ENCODE measurements at places on chromosomes 7 and 10. TPM values are rescaled to one million over a fixed set of nuclear protein-coding genes. Genes with fewer than 3 reads are reported as not detected.

H2BK1 gene
- total RNA-seq, result not detected

TRIM4 gene
- total RNA-seq, result 24.7 TPM

MRPL32 gene
- 56.7 TPM for total RNA-seq

SYNPO2L gene
- total RNA-seq, result under 0.01 TPM

UNC5B gene
- 22.4 TPM for total RNA-seq

HHEX gene
- 4.6 TPM for total RNA-seq

ACTL6B gene
- not detected for total RNA-seq

SUGCT gene
- 14.7 TPM for total RNA-seq

CD36 gene
- 0.13 TPM for total RNA-seq

KCNH2 gene
- total RNA-seq, result under 0.01 TPM

AKR1C1 gene
- total RNA-seq, result 330 TPM

EVX1 gene
- not detected for total RNA-seq

OR2A42 gene
- 0.06 TPM for total RNA-seq

SPDYE8 gene
- total RNA-seq, result not detected

SFTPA1 gene
- total RNA-seq, result not detected

Data from aortic smooth muscle cell (primary cell).